ENCODE measurements at places on chromosomes 11 and 22.

GRCh38 chr11:68038226-68038717 lies 553 bp upstream of the TCIRG1 start:
- DNase-seq, result no peak

DNA sequence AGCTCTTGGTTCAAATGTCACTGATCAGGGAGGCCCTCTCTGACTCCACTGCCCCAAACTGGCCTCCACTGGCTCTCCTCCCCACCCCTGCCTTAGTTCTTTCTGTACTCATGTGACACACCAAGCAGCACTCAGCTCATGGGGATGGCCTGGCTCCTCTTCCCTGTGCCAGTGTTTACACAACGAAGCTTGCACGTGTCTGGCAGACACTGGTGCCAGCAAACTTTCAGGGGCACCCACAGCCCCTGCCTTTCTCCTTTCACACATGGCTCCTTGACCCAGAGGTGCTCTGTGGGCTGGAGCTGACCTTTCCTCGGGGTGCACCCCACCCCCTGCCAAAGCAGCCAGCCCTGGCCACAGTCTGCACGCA lies 37.6 kb upstream of the PARVG start:
- DNase-seq, result no peak

GRCh38 chr11:69203381-69203780 lies 47.6 kb downstream of the SMIM38 start:
- DNase-seq, result no peak

GRCh38 chr11:42232673-42233072 lies 773.2 kb upstream of the LRRC4C start:
- no peak for DNase-seq

DNA sequence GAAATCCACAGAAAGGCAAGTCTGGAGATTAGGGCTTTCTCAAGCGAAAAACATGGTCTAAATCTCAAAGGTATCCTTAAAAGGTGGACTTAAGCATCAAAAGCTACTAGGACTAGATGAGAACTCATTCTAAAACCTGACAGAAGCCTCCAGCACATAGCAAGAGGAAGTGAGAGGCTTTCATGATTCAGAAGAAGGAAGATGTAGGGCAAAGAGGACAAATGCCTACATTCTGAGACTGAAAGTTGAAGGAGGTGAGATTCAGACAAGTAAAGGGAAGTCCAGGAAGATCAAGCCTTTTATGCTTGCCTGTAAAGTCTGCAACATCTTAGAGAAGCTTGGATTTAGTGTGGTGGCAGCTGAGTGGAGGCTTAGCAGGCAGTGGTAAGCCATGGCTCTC lies 98.9 kb downstream of the PGR start:
- DNase-seq, result no peak

- no peak for DNase-seq
These were observed 24.3 kb downstream of the ARFGAP2 start for GRCh38 chr11:47152126-47152952.

- no peak for DNase-seq
These were observed 61.1 kb downstream of the FDX1 start for GRCh38 chr11:110490886-110491285.
